ENCODE measurements at places on chromosomes 6 and 20. TPM values are rescaled to one million over a fixed set of nuclear protein-coding genes. Genes with fewer than 3 reads are reported as not detected.

GRCh38 chr6:118864341-118865099 is 29.4 kb upstream of the ASF1A start:
- no peak for DNase-seq

DNA sequence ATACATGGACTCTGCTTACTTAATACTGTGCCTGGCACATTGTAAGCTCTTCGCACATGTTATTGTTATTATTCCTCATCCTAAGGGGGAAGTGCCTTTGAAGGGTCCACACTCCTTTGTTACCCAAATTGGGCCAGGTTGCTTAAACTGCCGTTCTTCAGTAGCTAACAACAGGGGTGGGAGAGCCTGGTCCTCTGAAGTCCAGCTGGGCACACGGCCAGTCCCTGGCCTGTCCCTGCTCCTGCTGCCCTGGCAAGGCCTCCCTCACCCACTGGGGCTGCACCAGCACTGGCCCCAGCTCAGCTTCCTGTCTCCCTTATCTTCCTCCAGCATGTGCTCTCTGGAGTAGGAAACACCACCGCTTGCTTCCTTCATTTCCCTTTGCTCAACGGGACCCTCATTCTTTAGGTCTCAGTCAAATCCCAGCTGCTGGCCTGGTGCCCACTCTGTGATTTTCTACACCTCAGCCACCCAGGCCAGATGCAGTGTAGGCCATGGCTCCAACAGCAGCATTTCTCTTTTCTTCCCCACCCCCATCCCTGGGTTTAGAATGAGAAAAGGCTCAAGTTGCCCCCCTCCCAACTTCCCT is 5.5 kb upstream of the PROCR start:
- DNase-seq = peak; percentile 75

- DNase-seq = no peak
These were observed 65.9 kb upstream of the OGFRL1 start for GRCh38 chr6:71222671-71223070.

DNA sequence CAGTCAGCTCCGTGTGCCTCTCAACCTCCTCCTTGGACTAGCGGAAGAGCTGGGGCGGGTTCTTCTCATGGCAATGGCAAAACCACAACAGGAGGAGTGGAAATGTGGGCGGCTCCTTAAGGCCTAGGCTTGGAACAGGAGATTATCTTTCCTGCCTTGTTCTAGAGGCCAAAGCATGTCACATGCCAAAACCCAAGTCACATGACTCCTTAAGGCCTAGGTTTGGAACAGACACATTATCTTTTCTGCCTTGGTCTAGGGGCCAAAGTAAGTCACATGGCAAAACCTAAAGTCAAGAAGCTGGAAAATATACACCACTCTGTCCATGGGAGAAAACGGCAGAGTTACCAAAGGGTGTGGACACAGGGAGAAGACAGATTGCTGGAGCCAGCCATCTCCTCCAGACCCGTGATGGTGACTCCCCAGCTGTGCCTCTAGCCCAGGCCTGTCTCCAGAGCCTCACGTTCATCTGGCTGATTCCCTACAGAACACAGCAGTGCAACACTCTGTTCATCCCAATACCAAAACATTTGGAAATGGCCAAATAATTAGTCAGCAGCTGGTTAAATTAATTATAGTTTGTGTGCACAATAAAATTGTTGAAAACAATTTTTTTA is 34.2 kb downstream of the ANKRD60 start:
- DNase-seq = no peak

DNA sequence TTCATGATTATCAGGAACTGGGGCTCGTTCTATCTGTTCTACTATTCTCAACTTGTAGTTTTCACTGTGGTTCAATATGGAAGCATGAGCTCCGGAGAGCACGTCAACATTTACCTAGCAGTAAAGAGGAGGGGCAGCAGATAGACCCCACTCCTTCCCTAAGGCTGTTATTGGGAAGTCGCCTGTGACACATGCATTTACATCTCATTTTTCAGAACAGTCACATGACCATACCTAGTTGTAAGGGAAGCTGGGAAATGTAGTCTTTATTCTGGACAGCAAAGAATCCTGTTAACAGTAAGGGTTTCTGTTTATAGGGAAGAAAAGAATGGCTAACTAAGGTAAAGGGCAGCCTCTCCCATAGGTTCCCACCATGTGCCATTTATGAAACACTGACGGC is 158.3 kb downstream of the ZFP64 start:
- DNase-seq = no peak

- DNase-seq = no peak
These were observed 239.1 kb downstream of the CDC5L start for GRCh38 chr6:44626616-44627015.

GRCh38 chr6:4402477-4402976 is 267.2 kb upstream of the ECI2 start:
- DNase-seq = peak; percentile 53

- DNase-seq = no peak
These were observed 710.5 kb downstream of the QKI start for GRCh38 chr6:164124986-164125385.

DNA sequence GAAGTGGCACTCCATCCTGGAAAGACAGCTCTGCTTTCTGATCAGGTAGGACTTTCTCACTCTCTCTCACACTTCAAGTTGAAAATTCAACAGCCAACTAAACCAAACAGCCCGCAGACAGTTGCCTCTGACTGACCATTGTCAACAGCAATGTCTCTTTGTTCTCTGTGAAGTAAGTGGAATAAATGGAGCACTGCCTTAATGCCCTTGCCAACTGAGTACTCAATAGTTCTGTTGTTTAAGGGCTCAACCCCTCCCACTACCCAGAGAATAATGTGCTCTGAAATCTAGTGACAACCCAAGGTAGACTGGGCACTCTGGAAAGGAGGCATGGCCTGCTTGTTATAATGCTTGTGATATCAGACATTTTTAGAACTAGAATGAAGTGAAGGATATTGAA is 16.8 kb upstream of the BCLAF1 start:
- DNase-seq = no peak

DNA sequence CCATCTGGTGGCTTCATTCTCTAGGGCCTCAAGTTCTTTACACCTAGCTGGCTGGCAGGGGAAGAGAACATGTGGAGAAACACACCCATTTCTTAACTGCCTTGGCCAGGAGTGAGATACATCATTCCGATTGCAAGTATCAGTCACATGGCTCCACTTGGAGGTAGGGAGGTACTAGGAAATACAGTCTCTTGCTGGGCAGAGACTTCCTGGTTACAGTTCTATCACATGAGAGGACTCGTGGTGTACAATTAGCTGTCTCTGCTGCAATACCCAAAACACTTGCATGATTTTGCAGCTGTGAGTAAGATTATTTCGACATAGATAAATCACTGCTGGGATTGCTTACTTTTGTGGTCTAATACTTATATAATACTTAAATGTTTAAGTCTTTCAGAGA is 51.1 kb downstream of the GTF2H5 start:
- no peak for DNase-seq

DNA sequence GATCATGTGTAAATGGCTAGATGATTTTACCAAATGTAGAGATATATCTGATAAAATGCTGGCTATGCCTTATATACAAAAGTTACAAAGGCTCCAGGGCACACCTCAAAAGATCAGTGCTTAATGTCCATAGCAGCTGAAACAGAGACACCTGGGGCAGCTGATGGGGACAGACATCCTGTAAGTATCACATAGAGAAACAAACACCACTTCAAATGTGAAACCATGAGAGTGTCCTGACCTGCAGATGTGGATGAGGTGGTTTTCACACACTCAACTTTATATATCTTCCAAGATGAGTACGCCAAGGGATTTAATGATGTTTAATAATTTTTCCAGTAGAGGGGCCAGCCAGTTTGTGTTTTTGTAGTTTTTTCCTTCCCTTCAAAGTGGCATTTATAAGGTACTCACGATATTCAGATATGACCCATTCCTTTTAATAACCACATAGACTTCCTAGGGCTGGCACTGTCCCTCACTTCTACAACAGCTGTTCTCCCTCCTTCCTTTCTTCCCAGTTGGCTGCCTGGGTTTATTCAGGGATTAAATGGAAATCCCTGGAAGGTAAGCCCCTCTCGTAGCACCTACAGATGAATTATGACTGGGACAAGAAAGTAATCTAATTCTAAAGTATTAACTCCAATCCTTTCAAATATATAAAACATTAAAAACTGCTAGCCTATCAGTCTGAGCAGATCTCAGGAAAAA is 50.3 kb upstream of the MCM9 start:
- DNase-seq = no peak

DNA sequence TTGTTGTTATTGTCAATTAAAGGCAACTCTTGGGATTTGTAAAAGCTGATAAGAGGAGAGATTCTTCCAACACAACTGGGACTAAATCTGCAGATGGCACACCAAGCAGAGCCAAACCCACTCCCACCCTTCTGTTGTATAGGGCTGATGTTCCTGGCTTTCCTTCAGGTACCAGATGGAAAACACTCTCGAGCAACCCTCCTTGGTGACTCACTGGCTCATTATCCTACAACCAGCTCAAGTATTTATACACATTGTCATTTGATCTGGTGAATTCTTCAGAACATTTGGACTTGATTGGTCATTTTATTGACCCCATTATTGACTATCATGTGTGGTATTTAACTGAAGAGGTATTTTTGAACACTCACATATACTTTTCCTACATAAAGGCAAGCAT is 190.3 kb upstream of the PCSK2 start:
- DNase-seq = no peak

- peak; percentile 23 for DNase-seq
These were observed 29.5 kb downstream of the RBM38 start for GRCh38 chr20:57420571-57421252.

- DNase-seq = no peak
These were observed 107.7 kb upstream of the ATXN1 start for GRCh38 chr6:16868968-16869367.

DNA sequence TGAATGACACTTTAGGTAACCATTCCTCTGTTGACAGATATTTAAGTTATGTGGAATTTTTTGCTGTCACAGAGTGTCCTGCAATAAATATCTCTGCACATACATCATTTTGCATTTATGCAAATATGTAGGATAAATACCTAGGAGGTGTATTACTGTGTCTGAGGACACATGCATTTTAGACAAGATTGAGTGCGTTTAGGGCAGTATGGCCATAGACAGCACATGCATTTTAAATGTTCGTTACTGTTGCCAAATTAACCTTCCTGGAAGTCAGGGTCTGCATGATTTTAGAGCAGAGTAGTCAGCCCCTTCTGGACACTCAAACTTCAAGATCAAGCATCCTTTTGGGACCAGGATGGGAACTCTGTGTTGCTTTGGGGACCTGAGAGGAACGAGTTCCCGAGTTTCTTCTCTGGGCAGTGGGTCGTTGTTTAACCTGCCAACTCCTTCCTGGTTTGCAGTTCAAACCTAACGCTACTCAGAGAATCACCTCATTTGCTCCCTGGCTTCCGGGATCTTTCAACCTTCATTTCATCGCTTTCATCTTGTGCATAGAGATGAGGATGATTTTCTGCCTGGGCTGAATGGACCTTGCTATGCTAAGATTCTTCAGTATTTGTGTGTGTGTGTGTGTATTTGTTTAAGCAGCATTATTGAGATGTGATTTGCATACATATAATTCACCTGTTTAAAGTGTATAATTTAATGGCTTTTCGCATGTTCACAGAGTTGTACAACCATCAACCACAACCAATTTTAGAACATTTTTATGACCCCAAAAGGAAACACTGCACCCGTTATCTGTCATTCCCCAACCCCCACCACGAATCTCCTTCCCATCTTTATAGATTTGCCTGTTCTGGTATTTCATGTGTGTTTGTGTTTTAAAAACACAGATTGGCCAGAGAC is 9.8 kb downstream of the BCAS4 start:
- no peak for DNase-seq

- no peak for DNase-seq
These were observed 54.4 kb downstream of the OPRM1 start for GRCh38 chr6:154093231-154094044.

DNA sequence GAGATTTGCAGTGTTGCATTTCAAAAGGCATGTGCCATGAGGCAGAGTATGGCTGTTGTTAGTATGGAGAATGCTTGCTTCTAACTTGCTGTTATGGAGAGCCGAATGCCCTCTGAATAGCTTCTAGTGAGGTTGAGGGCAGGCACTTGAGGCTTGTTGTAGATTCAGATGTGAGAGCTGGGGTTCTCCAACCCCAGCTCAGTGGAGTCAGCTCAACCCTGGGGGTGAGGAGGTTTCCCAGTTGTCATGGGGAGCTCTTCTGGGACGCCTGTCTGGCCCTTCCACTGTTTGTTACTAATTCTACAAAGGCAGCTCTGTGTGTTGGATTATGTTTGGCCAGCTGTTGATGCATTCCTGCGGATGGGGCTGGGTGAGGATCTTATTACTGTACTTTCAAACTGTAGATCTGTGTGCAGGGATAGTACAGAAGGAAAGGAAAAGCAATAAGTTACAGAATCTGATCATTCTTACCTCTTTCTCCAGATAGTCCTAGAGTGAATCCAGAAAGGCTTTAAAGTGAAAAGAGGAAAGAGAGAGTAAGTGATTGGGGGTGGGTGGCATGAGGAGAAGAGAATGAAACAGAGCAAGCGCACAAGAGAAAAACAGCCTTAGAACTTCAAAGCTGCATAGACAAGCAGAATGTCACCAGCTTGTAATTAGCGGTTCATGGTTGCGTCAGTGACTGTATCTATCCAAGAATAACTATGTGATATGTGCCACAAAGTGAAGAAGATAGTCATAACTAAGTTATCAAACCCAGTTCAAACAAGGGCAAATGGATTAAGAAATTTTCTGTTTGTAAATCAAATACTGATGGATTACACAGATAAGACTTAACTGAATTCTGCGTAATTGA is 148.7 kb downstream of the PRL start:
- DNase-seq = peak; percentile 34

GRCh38 chr20:41228858-41229257 is 88.7 kb downstream of the ZHX3 start:
- no peak for DNase-seq

- no peak for DNase-seq
These were observed 95.6 kb downstream of the TOX2 start for GRCh38 chr20:44010162-44010704.

DNA sequence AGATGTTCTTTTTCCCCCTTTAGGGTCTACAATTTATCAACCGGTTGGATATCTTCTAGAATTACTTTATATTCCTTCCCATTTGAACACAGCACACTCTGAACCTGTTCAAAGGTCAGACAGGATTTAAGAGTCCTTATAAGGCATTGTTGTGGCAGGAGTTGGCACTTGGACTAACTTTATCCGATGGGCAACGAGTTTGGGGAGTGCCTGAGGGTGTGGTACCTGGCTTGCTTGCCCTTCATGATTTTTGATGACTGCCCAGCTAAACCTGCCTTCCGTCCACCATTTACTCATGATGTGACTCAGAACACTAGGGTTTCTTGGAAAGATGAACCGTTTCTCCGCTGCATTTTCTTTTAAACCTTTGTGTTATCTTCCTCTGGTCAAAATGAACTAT is 285.2 kb downstream of the FOXC1 start:
- DNase-seq = no peak

- DNase-seq = no peak
These were observed 800.6 kb upstream of the MAP3K7 start for GRCh38 chr6:91387290-91388059.

GRCh38 chr20:58127701-58128111 is 100.7 kb downstream of the ANKRD60 start:
- DNase-seq = no peak

The SPAG4 gene
- 3.1 TPM for total RNA-seq

The OTOR gene
- not detected for total RNA-seq

The DNAAF9 gene
- 20.1 TPM for total RNA-seq

The DZANK1 gene
- total RNA-seq = 0.50 TPM

The SLC26A8 gene
- total RNA-seq = not detected

The CPNE5 gene
- total RNA-seq = 20.4 TPM

The SYTL3 gene
- total RNA-seq = 10.8 TPM

The RAD21L1 gene
- total RNA-seq = not detected

The UFL1 gene
- 23.4 TPM for total RNA-seq

The FAM110A gene
- total RNA-seq = 3.1 TPM

The NT5E gene
- 6.0 TPM for total RNA-seq

The TRIM31 gene
- total RNA-seq = not detected

The PRR18 gene
- total RNA-seq = not detected

Data from left ventricle myocardium superior (tissue), 1 donor.